ENCODE measurements at places on chromosomes 3 and 15. TPM values are rescaled to one million over a fixed set of nuclear protein-coding genes. Genes with fewer than 3 reads are reported as not detected.

MYZAP gene
- total RNA-seq, result 20.3 TPM

DNA sequence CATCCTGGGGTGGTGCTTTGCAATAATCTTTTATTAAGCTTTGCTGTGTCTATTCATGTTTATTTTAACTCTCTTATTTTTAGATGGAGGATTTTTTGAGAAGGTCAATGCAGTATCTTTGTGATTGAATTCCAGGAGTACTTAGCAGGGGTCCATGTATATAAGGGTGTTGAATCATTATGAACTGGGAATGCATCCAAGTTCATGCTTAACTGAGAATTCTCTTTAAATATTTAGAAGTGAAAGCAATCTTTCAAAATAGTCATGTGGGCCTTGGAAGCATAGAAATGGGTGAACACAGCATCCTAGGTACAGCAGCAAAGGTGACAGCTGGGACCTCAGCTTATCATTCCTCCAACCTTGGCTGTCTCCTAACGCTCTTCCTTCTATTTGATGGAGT is 27.3 kb downstream of the SPTSSB start:
- DNase-seq, result no peak

DNA sequence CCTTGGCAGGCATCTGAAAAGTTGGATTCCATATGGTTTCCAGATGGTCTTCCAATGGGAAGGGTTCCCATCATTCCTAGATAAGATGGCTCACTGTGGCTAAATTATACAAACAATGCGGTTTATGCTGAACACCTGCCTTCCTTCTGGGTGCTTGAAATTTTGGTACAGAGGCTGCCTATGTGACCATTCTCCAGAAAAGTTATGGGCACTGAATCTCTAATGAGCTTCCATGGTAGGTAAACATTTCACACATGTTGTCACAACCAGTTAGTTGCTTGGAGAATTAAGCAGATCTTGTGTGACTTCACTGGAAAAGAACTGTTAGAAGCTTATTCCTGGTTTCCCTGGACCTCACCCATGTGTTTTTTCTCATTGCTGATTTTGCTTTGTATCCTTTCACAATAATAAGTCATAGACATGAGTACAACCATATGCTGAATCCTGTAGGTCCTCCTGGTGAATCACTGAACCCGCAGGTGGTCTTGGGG is 30.1 kb downstream of the PLOD2 start:
- DNase-seq, result no peak

- DNase-seq, result no peak
Observed at GRCh38 chr3:127488740-127489139, 101.8 kb downstream of the TPRA1 start.
